ENCODE measurements at places on chromosomes 2 and 18. TPM values are rescaled to one million over a fixed set of nuclear protein-coding genes. Genes with fewer than 3 reads are reported as not detected.
A peak's percentile ranks its signal among the peaks of the same experiment; 100 is the strongest.

DNA sequence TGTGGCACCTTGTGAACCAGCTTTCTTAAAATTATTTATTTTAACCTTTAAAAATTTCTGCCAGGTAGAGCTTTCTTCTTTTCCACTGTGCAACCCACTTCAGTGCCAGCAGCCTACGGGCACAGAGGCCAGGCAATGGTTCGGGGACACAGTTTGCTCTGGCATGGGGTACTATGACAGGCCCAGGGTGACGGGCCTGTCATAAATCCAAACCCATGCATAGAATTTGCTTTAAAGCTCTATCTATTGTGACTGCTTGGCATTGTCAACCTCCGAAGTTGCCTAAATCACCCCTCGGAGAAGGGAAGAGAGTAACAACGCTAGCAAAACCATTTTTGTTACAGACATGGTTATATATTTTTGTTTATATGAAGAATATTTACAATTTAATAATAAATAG is 1.5 kb downstream of the ODC1 start:
- no peak for DNase-seq

- DNase-seq: no peak
Observed at GRCh38 chr2:110877031-110877827, 144.9 kb downstream of the ACOXL start.

DNA sequence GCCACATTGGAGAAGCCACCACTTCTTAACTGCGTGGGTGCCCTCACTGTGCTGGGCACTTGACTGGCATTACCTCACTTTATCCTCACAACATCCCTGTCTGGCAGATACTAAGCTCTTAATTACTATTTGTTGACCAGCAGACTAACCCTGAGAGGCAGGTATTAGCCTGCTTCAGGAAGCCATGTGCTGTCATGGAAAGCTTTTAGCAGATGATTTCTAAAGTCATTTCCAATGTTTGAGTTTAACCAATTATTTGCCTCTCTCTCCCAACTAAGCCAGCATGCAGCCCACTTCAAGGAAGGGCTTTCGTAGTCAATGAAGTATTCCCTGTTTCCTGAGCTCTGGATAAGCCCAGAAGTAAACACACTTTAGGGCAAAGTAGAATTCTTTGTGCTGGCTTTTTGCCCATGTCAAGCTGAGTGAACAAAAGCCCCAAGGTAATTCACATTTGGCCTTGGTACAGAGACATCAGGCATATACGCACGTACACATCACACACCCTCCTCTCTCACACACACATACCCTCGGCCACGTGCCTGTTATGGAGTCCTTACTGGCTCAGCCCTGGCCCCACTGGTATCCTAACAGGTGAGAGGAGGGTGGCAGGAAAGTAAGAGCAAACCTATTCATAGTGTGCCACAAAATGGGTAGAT is 108.6 kb downstream of the C1D start:
- DNase-seq: peak; percentile 66

GRCh38 chr2:16707014-16707623 is 41.5 kb upstream of the CYRIA start:
- no peak for DNase-seq

The SKA1 gene
- total RNA-seq: 1.7 TPM

The BCL11A gene
- 6.1 TPM for total RNA-seq

The KRTCAP3 gene
- not detected for total RNA-seq

All from glomerular endothelial cell (primary cell).